Activated CD4-positive, alpha-beta memory T cell treated with anti-CD3 and anti-CD28 coated beads, Interleukin-2, amount 10 ng/mL, durations not matched to agents 7 days and 5 days (primary cell): ENCODE measurements at places on chromosomes 4 and X. TPM values are rescaled to one million over a fixed set of nuclear protein-coding genes. Genes with fewer than 3 reads are reported as not detected.
A peak's percentile ranks its signal among the peaks of the same experiment; 100 is the strongest.

- no peaks in the 10 kb centered on the region for H3K36me3 ChIP-seq
- no peak for DNase-seq
- no peaks in the 10 kb centered on the region for H3K4me1 ChIP-seq
- H3K4me3 ChIP-seq: no peak overlapping the region
- H3K27me3 ChIP-seq: no peaks in the 10 kb centered on the region
Measured at GRCh38 chrX:118864063-118864635, 40.5 kb downstream of the ZCCHC12 start.

- no peaks in the 10 kb centered on the region for H3K36me3 ChIP-seq
- no peaks in the 10 kb centered on the region for H3K27me3 ChIP-seq
- DNase-seq: no peak
- H3K4me3 ChIP-seq: no peak overlapping the region
- no peaks in the 10 kb centered on the region for H3K4me1 ChIP-seq
- no peak overlapping the region for H3K27ac ChIP-seq
Measured at GRCh38 chrX:83759872-83760271, 101.1 kb upstream of the CYLC1 start.

DNA sequence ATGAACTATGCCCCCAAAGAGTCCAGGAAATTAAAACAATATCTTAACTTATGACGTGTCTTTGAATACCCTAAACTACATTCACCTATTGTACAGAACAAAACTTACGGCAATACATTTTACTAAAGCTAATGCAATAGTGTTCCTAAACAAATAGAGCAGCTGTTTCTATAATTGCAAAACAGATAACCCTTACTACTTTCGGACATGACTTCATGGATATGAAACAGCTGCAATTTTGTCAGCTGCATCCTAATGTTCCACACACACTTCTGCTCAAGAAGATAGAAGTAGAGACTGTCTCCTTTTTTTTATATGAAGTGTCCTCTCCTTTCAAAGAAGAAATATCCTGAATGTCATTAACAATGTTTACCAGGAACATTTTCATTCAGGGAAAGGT, 174.9 kb downstream of the ACTRT1 start:
- no peaks in the 10 kb centered on the region for H3K27me3 ChIP-seq
- H3K36me3 ChIP-seq: no peaks in the 10 kb centered on the region
- H3K27ac ChIP-seq: no peak overlapping the region
- no peak for DNase-seq
- no peak overlapping the region for H3K4me3 ChIP-seq
- no peaks in the 10 kb centered on the region for H3K4me1 ChIP-seq

DNA sequence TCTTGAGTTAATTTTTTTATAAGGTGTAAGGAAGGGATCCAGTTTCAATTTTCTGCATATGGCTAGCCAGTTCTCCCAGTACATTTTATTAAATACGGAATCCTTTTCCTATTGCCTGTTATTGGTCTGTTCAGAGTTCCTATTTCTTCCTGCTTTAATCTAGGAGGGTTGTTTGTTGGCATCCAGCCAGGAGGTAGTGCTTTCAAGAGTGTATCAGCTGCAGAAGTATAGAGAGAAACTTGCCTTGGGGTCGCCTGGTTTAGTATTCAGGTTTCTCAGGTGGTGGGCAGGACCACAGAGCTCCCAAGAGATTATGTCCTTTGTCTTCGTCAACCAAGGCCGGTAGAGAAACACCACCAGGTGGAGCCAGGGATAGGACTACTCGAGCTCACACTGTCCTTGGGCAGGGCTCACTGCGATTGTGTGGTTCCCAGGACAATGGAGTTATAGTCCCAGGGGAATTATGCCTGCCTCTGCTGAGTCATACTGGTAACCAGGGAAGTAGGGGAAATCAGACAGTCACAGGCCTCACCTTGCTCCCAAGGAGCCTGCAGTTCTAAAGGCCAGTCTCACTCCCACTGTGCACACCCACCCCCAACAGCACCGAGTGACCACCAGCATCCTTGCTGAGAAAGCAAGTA, 168.1 kb downstream of the VSIG4 start:
- H3K4me1 ChIP-seq: peaks cover 33% of the 10 kb centered on the region
- H3K36me3 ChIP-seq: no peaks in the 10 kb centered on the region
- no peak overlapping the region for H3K4me3 ChIP-seq
- DNase-seq: no peak
- no peak overlapping the region for H3K27ac ChIP-seq

DNA sequence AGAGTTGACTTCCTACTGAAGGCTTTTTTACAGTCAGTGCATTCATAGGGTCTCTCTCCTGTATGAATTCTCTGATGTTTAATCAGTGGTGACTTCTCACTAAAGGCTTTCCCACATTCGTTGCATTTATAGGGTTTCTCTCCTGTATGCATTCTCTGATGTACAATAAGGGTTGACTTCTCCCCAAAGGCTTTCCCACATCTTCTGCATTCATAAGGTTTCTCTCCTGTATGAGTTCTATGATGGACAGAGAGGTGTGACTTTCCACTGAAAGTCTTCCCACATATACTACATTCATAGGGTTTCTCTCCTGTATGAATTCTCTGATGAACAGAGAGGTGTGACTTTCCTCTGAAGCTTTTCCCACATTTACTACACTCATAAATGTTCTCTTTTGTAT, 45.2 kb downstream of the ZNF674 start:
- H3K4me3 ChIP-seq: no peak overlapping the region
- H3K27me3 ChIP-seq: no peaks in the 10 kb centered on the region
- H3K27ac ChIP-seq: no peak overlapping the region

- peaks cover 2% of the 10 kb centered on the region for H3K4me1 ChIP-seq
- H3K27me3 ChIP-seq: no peaks in the 10 kb centered on the region
- no peak for DNase-seq
- peaks cover 72% of the 10 kb centered on the region for H3K36me3 ChIP-seq
Measured at GRCh38 chrX:54030329-54030728, 13.9 kb downstream of the PHF8 start.

DNA sequence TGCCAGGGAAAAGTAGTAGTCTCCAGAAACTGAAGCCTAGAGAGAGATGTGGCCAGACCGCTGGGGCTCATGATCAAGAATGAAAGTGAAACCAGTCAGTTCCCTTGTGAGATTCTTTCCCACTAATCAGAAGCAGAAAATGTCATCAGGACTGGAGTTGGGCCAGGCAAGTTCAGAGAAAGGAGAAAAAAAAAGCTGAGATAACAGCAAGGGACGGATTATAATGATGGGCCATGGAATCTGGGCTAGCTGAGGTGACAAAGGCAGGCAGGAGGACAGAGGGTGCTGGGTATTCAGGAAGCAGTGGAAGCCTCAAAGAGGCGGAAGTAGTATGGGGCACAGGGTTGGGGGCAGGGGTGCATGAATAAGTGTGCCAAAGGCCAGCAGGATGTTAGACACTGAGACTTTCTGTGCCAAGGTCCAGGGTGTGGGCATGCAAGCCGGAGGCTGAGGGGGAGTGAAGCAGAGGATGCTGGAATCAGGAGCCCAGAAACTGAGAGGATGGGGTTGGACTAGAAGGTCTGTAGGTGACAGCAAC, 2.5 kb downstream of the CXorf38 start:
- peak overlapping the region; percentile 91 for H3K27ac ChIP-seq
- peaks cover 26% of the 10 kb centered on the region for H3K4me1 ChIP-seq
- peaks cover 29% of the 10 kb centered on the region for H3K36me3 ChIP-seq
- peak overlapping the region; percentile 87 for H3K4me3 ChIP-seq

DNA sequence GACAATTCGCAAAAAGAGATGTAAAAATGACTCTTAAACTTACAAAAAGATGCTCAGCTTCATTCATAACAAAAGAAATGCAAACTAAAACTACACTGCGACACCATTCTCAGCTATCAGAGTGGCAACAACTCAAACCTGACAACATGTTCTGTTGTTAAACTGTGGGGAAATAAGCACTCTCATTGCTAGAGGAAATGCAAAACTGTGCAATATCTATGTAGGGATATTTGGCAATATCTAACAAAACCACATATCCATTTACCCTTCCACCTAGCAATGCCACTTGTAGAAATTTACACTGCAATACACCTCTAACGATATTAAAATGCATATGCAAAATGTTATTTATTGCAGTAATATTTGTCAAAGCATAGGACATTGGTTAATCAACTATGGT, 78.3 kb upstream of the EGFL6 start:
- no peak overlapping the region for H3K27ac ChIP-seq
- DNase-seq: no peak
- no peaks in the 10 kb centered on the region for H3K27me3 ChIP-seq
- H3K4me1 ChIP-seq: peaks cover 24% of the 10 kb centered on the region

DNA sequence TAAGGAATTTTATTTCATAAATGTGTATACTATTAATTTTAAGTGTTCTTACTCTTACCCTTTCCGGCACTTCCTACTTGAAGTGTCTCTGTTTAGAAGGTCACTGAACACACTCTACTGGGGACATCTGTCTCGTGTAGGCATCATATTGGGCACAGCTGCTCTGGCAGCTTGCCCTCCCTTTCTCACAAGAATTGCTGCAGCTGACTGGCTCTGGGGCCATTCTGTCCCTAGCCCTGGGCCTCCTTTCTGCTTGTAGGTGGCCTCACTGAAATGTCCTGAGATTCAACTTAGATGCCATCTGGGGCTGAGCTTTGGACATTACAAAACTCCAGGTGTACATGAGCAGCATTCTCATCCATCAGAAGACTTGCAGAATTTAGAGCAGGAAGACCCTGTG, 49.6 kb downstream of the SMAD1 start:
- no peaks in the 10 kb centered on the region for H3K36me3 ChIP-seq
- no peak overlapping the region for H3K4me3 ChIP-seq
- H3K4me1 ChIP-seq: no peaks in the 10 kb centered on the region
- peaks cover 4% of the 10 kb centered on the region for H3K27me3 ChIP-seq
- no peak overlapping the region for H3K27ac ChIP-seq

GRCh38 chrX:45849261-45849862, 648.7 kb upstream of the DIPK2B start:
- peaks cover 55% of the 10 kb centered on the region for H3K4me1 ChIP-seq
- H3K36me3 ChIP-seq: peaks cover 34% of the 10 kb centered on the region
- peak; percentile 30 for DNase-seq
- peak overlapping the region; percentile 99 for H3K4me3 ChIP-seq
- H3K27me3 ChIP-seq: no peaks in the 10 kb centered on the region

GRCh38 chr4:162461952-162462351, 298.2 kb upstream of the FSTL5 start:
- no peak overlapping the region for H3K27ac ChIP-seq
- no peaks in the 10 kb centered on the region for H3K4me1 ChIP-seq
- DNase-seq: no peak
- no peaks in the 10 kb centered on the region for H3K27me3 ChIP-seq

- no peak for DNase-seq
- no peaks in the 10 kb centered on the region for H3K27me3 ChIP-seq
- no peaks in the 10 kb centered on the region for H3K4me1 ChIP-seq
- H3K27ac ChIP-seq: no peak overlapping the region
- no peak overlapping the region for H3K4me3 ChIP-seq
- H3K36me3 ChIP-seq: no peaks in the 10 kb centered on the region
Measured at GRCh38 chr4:36363024-36363423, 81.6 kb downstream of the DTHD1 start.

- H3K36me3 ChIP-seq: peaks cover 47% of the 10 kb centered on the region
- no peaks in the 10 kb centered on the region for H3K27me3 ChIP-seq
- H3K4me3 ChIP-seq: no peak overlapping the region
- DNase-seq: no peak
Measured at GRCh38 chr4:145167887-145168286, 12.5 kb downstream of the OTUD4 start.

- no peaks in the 10 kb centered on the region for H3K36me3 ChIP-seq
- H3K4me1 ChIP-seq: peaks cover 2% of the 10 kb centered on the region
- H3K27me3 ChIP-seq: no peaks in the 10 kb centered on the region
- H3K27ac ChIP-seq: no peak overlapping the region
Measured at GRCh38 chrX:40266490-40267333, 169.0 kb upstream of the BCOR start.

- H3K4me3 ChIP-seq: no peak overlapping the region
- no peak for DNase-seq
- H3K27me3 ChIP-seq: no peaks in the 10 kb centered on the region
- H3K4me1 ChIP-seq: no peaks in the 10 kb centered on the region
Measured at GRCh38 chrX:142998447-142999198, 27.1 kb upstream of the SPANXN4 start.

- H3K4me3 ChIP-seq: no peak overlapping the region
- no peak overlapping the region for H3K27ac ChIP-seq
- peaks cover 22% of the 10 kb centered on the region for H3K27me3 ChIP-seq
- no peaks in the 10 kb centered on the region for H3K36me3 ChIP-seq
Measured at GRCh38 chr4:82517043-82517442, 44.7 kb downstream of the TMEM150C start.

DNA sequence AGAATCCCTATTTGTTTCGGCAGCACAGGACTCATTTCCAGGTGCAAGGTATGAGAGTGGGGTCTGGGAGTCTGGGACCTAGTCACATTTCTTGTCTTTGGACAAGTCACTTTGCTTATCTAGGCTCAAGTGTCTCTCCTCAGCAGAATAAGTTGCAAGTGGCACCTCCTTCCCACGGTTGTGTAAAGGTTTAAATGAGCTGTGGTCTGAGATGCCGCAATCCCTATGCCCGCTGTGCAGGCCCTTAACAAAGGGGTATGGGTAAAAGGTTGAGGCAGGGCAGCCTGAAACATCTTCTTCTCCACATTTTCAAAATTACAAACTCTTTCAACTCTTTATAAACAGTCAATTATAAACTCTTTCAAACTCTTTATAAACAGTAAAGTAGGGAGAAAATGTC, 93.7 kb downstream of the RTL5 start:
- peaks cover 6% of the 10 kb centered on the region for H3K4me1 ChIP-seq
- no peak overlapping the region for H3K27ac ChIP-seq
- no peak overlapping the region for H3K4me3 ChIP-seq
- H3K36me3 ChIP-seq: no peaks in the 10 kb centered on the region
- DNase-seq: no peak
- H3K27me3 ChIP-seq: peaks cover 5% of the 10 kb centered on the region

- no peak overlapping the region for H3K4me3 ChIP-seq
- peaks cover 19% of the 10 kb centered on the region for H3K4me1 ChIP-seq
- H3K27ac ChIP-seq: no peak overlapping the region
- DNase-seq: no peak
- H3K27me3 ChIP-seq: peaks cover 14% of the 10 kb centered on the region
- H3K36me3 ChIP-seq: no peaks in the 10 kb centered on the region
Measured at GRCh38 chrX:112844250-112844649, 3.6 kb upstream of the AMOT start.

- no peaks in the 10 kb centered on the region for H3K27me3 ChIP-seq
- DNase-seq: no peak
- H3K27ac ChIP-seq: no peak overlapping the region
- no peak overlapping the region for H3K4me3 ChIP-seq
Measured at GRCh38 chr4:159685340-159686092, 582.6 kb downstream of the RAPGEF2 start.

- H3K27ac ChIP-seq: peak overlapping the region; percentile 6
- peaks cover 72% of the 10 kb centered on the region for H3K36me3 ChIP-seq
- no peak overlapping the region for H3K4me3 ChIP-seq
- DNase-seq: no peak
- H3K4me1 ChIP-seq: peaks cover 6% of the 10 kb centered on the region
- H3K27me3 ChIP-seq: no peaks in the 10 kb centered on the region
Measured at GRCh38 chr4:128871948-128872347, 62.4 kb downstream of the JADE1 start.

GRCh38 chrX:124033821-124034220, 72.3 kb downstream of the STAG2 start:
- H3K27ac ChIP-seq: no peak overlapping the region
- no peaks in the 10 kb centered on the region for H3K27me3 ChIP-seq
- H3K4me3 ChIP-seq: no peak overlapping the region
- peaks cover 3% of the 10 kb centered on the region for H3K36me3 ChIP-seq
- H3K4me1 ChIP-seq: peaks cover 5% of the 10 kb centered on the region
- DNase-seq: no peak

- no peaks in the 10 kb centered on the region for H3K4me1 ChIP-seq
- no peak overlapping the region for H3K4me3 ChIP-seq
- no peak overlapping the region for H3K27ac ChIP-seq
- no peak for DNase-seq
Measured at GRCh38 chr4:67366311-67366861, 178.9 kb downstream of the CENPC start.

The KCNIP4 gene
- total RNA-seq: not detected

The TMEM154 gene
- 50.0 TPM for total RNA-seq

The HCCS gene
- total RNA-seq: 20.8 TPM

The OPRPN gene
- total RNA-seq: not detected

The DMD gene
- total RNA-seq: 1.4 TPM

The MAP3K15 gene
- 0.38 TPM for total RNA-seq

The CXCL1 gene
- not detected for total RNA-seq
